ENCODE measurements at places on chromosomes 1 and 21. TPM values are rescaled to one million over a fixed set of nuclear protein-coding genes. Genes with fewer than 3 reads are reported as not detected.

The FCGR1A gene
- not detected for total RNA-seq

The GBP2 gene
- 14.9 TPM for total RNA-seq

The AJAP1 gene
- total RNA-seq, result not detected

The WDR64 gene
- total RNA-seq, result not detected

The GNG12 gene
- total RNA-seq, result 70.4 TPM

The OR2T11 gene
- total RNA-seq, result not detected

The GJB4 gene
- total RNA-seq, result not detected

The ANKRD65 gene
- total RNA-seq, result 0.23 TPM

The DYNLT5 gene
- 0.15 TPM for total RNA-seq

The ADARB1 gene
- total RNA-seq, result 9.5 TPM

The LCE1E gene
- total RNA-seq, result not detected

The TMEM269 gene
- 0.12 TPM for total RNA-seq

The SLAMF9 gene
- 0.38 TPM for total RNA-seq

The RGS13 gene
- total RNA-seq, result not detected

The ACTL8 gene
- 0.47 TPM for total RNA-seq

The LIPI gene
- not detected for total RNA-seq

The CFHR4 gene
- total RNA-seq, result not detected

The NGF gene
- 1.5 TPM for total RNA-seq

The IQCC gene
- total RNA-seq, result 1.3 TPM

The RAB25 gene
- not detected for total RNA-seq
